GOT3 (cell line): ENCODE measurements at places on chromosomes 2 and 18.

DNA sequence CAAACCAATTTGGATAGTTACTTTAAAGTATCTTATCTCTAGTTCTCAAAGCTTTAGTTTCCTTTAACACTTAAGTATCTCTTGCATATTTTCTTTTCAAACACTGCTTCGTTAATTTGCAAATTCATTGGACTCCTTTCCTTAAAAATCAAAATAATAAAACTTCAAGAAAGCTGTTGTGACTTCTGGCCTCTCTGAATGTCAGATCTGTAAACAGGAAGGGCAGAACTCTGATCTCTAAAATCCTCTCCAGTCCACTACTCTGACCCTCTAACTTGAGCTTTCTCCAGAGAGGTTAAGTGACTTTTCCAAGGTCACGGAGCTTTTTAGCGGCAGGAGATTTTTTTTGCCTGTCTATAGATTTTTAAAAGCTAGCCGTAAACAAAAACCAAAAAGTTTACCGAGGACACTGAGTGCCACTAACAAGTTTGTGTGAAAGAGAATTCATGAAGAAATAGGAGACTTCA, 155.5 kb downstream of the TGIF1 start:
- no peak for DNase-seq

DNA sequence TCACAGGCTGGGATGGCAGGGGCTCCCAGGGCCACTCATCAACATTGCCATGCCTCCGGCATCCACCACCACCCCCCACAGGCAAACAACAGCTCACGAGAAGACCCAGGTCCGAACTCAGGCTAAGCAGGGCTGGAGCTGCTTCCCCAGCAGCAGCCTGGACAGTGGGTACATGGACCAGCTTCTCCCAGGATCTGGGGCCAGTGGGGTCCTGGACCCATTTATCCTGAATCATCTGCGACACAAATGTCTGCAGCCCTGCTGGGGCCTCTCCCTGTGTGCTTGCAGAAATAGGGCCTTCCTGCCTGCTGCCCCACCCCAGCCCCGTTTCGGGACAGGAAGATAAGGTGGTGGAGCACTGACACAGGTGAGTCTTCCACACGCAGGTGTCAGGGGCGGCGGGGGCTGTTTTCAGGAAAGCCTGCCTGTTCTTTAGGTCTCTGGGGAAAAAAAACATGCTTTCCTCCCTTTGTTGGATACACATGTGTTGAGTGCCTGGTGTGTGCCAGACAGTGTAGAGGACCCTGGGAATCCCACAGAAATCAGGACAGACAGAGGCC, 4.5 kb downstream of the PRLH start:
- no peak for DNase-seq

DNA sequence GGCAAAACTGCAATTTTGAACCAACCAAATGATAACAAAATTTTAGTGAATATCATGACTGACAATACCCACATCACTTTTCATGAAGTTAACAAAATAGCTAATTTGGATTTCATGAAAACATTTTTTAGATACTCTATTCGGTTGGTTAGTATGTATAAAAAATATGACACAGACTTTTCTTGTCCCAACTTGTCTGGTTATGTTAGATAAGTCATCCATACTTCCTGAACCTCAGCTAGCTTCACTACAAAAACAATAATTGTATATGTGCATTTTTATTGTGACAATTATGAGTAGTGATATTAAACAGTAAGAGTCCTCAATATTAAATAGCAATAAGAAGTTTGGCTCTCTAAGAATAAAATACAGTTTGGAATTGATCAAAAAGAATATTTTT, 408.1 kb upstream of the DSEL start:
- no peak for DNase-seq

DNA sequence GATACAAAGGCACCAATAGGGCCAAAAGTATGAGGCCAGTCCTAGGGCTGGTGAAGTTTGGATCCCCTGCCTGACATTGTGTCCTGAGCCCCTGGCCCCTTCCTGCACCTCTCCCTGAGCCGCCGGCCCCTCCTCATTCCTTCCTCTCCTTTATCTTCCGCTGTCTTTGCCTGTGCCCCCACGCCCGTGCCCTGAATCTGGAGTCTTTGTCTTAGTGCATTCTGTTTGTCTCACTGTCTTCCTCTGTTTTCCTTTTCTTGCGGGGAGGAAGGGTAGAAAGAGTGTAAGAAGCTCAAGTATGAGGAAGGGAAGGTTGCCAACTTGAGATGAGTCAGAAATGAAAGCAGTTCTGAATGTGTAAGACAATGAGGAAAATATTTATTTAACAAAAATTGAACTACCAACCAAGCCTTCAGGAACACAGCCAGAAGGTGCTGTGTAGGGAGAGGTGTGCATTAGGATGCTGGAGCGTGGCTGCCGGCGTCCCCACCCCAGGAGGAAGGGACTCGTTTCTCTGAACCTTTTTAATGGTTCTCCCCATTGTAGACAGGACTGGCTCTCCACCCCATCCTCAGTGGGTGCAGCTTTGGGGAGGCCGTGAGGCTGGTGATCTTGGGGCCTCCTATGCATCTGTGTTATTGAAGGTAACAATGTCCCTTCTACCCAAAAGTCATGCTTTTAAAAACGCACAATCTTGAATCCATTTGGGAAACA, 133.1 kb downstream of the NEDD4L start:
- no peak for DNase-seq

DNA sequence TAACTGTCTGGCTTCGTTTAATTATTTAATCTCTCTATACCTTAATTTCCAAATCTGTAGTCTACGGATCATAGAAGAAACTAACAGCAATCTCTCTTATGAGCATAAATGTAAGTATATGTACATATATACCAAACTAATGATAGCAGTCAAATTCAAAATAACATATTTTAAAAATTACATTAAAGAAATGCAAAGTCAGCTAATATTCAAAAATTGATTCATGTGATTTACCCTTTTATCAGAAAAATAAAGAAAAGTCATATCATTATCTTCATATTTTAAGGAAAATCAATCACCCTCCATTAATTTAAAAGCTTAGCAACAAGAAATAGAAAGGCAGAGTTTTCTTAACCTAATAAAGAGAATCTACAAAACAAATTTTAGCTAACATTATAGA, 575.9 kb downstream of the IRS1 start:
- DNase-seq: no peak

GRCh38 chr18:59621027-59621426, 76.2 kb downstream of the CCBE1 start:
- DNase-seq: no peak

DNA sequence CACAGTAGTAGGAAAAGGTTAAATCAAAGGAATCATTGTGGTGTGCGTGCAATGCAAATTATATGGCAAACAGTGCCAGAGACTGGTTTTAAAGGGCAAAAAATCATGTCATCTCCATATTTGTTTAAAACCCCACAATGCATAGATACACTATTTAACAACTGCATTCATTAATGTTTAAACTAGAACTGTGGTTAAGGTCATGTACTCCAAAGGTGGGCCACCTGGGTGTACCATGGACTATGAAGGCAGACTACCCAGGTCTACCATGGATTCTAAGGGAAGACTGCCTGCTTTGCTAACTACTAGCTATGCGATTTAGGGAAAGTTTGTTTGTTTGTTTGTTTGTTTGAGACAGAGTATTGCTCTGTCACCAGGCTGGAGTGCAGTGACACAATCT, 356.3 kb downstream of the ZEB2 start:
- DNase-seq: no peak

- DNase-seq: no peak
Observed at GRCh38 chr2:222499226-222499625, 74.9 kb downstream of the SGPP2 start.
